Naive thymus-derived CD8-positive, alpha-beta T cell (primary cell): ENCODE measurements at places on chromosomes 12 and 14.

- no peak for DNase-seq
Observed at GRCh38 chr14:69008421-69008884, 29.4 kb upstream of the ACTN1 start.

DNA sequence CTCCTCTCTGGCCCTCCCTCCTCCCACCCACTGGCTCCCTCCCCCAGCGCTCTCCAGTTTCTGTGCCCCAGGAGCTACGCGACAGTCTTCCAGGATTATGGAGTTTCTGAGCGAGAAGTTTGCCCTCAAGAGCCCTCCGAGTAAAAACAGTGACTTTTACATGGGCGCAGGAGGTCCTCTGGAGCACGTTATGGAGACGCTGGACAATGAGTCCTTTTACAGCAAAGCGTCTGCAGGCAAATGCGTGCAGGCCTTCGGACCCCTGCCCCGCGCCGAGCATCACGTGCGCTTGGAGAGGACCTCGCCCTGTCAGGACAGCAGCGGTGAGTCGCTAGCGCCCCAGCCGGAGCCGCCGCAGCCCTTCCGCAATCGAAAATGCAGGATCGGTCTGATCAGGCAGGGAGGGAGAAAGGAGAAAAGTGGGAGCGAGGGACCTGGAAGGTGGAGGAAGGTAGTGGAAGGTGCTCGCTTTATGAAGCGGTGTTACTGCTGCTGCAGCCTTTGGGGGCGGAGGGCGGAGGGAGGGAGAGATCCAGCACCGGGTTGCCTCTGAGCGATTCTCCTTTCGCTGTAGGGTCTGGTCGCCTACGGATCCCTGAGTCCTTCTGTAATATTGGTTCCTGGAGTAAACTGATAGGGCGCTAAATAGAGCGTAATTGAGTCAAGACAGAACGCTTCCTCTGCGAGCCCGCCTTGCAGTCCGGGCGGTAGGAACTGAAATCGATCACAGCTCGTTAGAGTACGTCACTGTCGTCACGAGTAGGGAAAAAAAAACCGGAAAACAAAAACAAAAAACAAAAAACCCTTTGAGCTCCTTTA, at the start of gene ALX1:
TSS of gene ALX1 (plus strand) at position 56 of the 819 bp plus-strand sequence. CDS start at position 98, 42 bp downstream.
- no peak for DNase-seq

DNA sequence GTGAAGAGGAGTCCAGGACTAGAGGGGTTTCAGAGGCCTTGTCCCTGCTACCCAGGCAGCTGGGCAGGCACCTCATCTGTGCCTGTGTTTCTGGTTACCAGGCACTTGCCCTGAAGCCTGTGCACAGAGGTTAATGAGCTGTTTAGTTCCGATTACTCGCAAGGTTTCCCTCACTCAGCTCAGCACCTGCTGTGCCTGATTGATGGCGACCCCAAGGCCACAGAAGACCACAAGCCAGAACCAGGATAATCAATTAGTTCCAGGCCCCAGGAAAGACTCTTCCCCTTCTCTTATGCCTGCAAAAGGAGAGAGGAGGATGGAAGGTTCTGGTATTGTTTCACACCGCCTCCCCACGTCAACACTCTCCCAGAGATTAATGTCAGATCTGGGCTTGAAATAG, 88.8 kb upstream of the NOS1 start:
- no peak for DNase-seq

DNA sequence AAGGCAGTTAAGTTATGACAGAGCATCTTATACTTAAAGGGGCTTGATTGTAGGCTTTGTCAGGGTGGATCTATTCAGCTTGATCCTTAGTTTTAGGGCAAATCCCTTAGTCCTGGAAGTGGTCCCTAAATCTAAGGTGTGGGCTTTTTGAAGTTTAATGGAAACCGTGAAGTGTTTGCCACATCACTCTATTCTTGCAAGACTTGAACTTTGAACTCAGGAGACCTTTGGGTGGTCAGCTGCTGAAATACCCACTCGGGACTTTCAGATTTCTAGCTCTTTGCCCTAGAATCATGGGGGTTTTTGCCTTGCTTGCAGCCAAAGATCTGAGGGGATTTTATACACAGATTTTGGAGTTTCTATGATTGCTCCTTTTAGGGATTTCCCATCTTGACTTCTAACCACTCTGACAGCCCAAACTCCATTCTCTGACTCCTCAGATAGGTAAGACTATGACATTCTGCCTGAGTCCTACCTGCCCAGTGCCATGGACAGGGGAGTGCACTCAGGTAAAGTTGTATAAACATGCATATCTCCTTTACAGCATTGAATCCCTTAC, 39.9 kb downstream of the SNAPC1 start:
- no peak for DNase-seq

DNA sequence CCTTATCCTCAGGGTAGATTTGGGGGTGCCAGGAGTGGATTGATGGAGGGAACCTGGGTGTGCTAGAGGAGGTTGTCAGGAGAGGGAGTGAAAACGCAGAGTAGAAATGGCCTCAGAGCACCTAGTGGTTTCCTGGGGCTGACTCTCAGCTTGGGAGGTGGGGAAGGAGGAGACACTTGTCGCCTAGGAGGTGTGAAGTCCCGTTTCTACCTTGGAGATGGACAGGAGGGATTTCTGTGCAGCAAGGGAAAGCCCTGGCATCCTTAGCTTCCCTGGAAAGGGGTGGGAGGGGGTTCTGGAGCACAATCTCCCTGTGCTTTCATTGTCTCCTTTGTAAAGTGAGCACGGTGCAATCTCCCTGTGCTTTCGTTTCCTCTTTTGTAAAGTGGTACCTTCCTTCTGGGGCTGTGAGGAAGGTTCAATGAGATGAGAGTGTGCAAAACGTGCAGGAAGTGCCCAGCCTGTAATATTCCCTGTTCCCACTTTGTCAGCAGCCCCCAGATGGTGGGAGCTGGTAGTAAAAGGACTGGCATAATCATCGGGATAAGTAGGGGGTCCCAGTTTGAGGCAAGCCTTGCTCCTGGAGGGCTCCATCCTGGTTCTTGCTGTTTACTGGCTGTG, 1.6 kb downstream of the OAS3 start:
- no peak for DNase-seq

DNA sequence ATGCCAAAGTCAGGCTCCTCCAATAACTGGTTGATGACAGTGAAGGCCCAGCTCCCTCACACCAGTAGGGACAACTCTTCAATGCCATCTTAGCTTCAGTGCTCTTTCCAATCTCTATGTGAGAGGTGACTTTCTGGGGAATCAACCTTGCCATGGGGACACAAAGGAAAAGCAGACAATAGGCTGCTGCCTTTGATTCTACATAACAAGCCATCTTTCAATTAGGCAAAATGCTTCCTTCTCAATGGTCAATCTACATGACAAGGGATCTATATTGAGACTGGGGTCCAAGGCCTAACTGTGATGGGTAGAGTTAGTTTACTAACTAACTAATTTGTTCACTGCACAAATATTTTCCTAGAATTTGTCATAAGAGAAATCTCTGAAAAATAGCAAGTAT, 1417.5 kb upstream of the SEL1L start:
- no peak for DNase-seq

GRCh38 chr12:60119327-60119726, 523.5 kb downstream of the SLC16A7 start:
- no peak for DNase-seq

GRCh38 chr12:68106160-68106559, 53.4 kb downstream of the IFNG start:
- no peak for DNase-seq

- no peak for DNase-seq
Observed at GRCh38 chr14:37257501-37258070, 59.8 kb downstream of the MIPOL1 start.

DNA sequence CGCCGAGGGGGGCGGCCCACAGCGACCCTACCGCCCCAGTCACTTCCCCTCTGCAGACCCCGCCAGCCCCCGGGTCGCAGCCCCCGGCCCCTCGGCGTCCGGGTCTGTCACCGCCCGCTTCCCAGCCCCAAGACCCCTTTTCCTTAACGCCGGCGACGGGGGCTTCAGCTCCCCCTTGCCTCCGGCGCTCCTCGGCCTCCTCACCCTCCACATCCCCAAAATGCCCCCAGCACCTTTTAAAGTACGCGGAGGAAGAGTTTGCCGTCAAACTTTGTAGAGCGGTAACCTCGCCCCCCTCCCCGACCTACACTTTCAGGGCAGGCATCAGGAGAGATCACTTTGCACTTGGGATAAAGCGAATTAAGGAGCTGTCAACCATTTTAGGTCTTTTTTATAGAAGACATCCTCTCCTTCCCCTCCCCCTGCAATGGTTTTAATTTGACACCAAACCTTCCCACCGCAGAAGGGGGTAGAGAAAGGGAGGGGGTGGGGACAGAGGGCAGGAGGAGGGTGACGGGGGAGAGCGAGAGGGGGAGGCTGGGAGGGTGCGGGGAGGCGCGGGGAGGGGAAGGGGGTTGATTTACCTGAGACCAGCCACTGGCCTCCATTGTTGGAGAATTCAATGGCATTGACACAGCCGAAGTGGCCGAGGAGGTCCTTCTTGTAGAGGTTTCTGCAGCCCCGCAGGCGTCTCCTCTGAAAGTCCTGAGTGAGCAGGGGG, 578 bp downstream of the DCAF5 start:
- peak; percentile 46 for DNase-seq

DNA sequence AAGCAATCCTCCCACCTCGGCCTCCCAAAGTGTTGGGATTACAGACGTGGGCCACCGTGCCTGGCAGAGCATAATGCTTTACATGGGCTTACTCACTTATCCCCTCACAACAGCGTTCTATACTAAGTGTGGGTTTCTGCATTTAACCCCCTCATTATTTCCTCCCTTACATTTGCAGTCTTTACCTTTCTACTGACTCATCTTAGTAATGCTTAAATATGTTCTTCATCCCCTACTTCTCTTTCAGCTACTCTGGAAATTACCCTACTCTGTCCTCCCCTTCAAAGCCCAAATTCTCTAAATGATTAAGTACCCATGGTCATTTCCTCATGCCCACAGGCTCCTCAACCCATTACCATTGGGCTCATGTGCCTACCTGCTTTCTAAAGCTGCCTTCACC, 40.7 kb downstream of the NKX2-1 start:
- no peak for DNase-seq

DNA sequence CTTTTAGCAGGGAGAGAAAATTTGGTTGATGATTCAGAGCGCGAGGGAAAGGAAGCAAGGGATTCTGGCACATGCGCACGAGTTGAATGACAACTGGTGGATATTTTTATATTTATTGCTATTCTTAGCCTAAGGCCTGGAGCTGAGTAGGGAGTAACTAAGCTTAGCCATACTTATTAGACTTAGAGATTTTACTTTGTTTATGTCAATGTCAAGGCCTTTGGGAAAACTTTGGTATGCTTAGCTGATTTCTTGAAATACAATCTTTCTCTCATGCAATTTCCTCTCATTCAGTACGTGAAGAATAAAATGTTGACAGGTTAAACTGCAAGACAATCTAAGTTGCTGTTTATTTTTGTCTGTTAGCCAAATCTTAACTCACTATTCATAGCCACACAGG, 101.1 kb downstream of the CRADD start:
- DNase-seq: no peak

GRCh38 chr12:30748147-30748546, 6.6 kb downstream of the CAPRIN2 start:
- DNase-seq: no peak

GRCh38 chr14:77324816-77325745, 4.2 kb downstream of the GSTZ1 start:
- no peak for DNase-seq

DNA sequence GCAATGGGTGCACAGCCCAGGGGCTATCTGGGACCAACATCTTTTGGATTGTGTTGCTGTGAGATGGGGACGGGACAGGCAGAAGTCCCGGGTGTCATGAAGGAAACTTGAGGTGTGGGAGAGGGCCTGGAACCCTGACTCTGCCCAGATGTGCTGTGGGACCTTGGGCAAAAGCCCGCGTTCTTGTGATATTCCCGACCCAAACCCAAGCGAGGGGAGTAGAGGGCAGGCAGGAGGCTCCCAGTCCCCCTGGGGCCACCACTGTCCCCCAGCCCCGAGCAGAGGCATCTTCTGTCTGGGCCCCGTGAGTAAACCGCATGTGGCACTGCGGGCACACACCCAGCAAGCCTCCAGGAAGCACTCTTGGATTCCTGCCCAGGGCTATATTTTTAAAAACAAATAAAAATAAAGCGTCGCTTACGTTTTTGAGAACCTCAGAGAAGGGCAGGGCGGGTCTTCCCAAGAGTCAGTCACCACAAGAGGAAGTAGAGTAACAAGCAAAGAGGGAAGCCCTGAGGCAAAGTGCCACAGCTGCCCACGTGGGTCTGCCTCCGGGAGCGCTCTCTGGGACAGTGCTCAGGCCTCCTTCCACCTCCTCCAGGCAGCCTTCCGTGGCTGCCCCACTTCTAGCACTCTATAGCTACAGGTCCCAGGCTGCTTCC, 39.5 kb downstream of the BEGAIN start:
- peak; percentile 70 for DNase-seq

DNA sequence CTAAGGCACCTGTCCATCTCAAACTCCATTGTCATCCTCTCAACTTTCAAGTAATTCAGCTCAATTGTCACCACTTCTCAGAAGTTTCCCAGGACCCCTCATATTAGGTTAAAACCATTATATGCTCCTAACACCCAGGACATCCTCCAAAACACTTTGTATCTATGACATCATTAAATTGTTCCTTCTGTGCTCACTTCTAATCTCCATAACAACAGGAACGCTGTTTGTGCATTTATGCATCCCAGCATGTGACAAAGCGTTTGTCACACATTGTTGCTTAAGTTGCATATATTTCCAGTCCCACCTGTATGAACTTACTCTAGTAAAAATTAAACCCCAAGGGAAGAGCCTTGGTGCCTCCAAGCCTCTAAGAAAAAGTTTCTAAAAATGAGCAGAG, 133.9 kb downstream of the TBX5 start:
- DNase-seq: no peak

DNA sequence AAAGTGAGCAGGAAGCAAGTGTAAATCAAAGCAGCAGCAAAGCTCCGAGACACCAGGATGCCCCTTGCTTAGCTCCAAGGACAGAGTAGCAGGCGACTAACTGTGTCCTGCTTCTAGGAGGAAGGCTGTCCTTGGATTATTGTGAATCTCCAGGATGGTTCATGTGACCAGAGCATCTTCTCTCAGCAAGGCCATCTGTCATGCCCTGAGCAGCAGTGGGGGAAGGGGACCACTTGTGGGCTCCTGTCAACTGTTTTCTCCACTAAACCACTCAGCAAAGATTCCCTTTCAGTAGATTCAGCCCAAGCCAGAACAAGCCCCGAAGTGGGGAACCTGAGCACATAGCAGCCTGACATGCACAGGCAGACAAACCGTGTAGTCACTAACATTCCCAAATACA, 19.4 kb downstream of the MAP3K9 start:
- no peak for DNase-seq
